Lung (tissue), 17 donors: ENCODE measurements at places on chromosomes 11 and 22. TPM values are rescaled to one million over a fixed set of nuclear protein-coding genes. Genes with fewer than 3 reads are reported as not detected.

GRCh38 chr11:111944139-111944538, 7.0 kb downstream of the DIXDC1 start:
- DNase-seq: peak; percentile 20

GRCh38 chr11:35751664-35752061, 89.1 kb downstream of the TRIM44 start:
- DNase-seq: no peak

DNA sequence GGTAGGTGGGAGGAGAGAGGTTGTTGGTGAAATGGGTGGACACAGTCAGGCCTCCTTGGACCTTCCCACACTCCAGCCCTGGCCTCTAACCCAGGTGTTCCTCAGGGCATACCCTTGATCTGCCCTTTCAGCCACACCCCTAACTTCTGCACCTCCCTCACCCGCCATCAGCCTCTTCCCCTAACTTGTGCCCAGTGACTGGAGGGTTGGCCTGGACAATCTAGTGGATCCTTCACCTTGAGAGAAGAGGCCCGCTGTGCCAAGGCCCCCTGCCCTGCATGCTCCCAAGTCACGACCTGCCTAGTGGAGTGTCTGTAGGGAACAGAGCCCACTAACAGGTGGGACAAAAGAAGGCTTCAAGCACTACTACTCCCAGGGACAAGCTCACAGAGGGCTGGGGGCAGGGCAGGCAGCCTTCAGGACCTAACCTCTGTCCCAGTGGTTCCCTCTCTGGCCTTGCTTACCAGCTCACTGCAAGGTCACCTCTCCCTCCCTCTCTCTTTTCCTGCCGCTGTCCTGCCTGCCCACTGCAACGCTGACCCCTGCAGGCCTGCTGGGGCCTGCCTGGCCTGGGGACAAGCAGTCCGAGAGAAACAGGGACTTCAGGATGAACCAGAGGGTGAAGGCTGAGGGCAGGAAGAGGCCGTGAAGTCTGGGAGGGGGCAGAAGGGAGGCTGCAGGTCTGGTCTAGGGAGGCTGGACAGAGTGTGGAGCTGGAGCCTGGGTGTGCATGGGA, 3.3 kb downstream of the SYT7 start:
- DNase-seq: no peak

DNA sequence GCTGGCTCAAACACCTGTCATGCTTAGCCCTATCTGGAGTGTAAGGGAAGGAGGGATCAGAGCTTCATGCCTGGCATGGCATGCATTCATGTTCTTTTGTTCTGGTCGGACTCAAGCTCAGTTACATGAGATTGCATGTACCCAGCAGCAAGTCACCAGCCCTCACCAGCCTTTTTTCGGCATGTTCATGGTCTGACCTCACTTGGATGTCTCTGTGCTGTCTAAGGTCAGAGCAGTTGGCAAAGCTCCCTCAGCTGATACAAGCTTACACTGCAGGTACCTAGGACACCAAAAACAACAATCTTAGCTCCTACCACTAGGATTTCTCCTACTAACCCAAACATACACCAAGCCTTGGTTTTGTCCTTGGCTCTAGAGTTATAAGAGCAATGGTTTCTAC, 152.6 kb downstream of the BARX2 start:
- no peak for DNase-seq

DNA sequence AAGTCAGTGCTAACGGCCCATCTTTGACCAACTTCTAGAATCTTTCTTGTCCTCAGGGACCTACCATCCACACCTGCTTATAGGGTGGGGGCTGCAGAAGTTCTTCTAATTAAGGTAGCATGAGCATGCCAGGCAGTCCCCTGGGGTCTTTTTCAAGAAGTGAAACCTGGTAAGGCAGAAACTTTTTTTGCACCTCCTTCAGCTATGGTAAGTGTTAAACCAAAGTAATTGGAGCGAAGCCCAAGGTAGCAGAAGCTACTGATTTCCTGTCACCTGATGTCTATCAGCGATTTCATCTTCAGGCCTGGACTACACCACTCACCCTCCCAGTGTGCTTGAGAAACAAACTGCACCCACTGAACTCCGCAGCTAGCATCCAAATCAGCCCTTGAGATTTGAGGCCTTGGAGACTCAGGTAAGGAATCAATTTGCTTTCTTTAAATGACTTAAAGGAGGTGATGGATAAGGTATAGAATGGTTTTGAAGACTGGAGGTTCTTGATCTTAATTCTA, at the start of gene MS4A1:
Gene MS4A1 (plus strand): TSS at position 317 of the 512 bp plus-strand sequence. CDS start 6,528 bp downstream, outside the sequence.
- no peak for DNase-seq

GRCh38 chr11:12377106-12377823, at the start of gene PARVA:
Gene PARVA (plus strand): TSS chr11:12377571. CDS start chr11:12377648, 77 bp downstream.
- peak; percentile 88 for DNase-seq

DNA sequence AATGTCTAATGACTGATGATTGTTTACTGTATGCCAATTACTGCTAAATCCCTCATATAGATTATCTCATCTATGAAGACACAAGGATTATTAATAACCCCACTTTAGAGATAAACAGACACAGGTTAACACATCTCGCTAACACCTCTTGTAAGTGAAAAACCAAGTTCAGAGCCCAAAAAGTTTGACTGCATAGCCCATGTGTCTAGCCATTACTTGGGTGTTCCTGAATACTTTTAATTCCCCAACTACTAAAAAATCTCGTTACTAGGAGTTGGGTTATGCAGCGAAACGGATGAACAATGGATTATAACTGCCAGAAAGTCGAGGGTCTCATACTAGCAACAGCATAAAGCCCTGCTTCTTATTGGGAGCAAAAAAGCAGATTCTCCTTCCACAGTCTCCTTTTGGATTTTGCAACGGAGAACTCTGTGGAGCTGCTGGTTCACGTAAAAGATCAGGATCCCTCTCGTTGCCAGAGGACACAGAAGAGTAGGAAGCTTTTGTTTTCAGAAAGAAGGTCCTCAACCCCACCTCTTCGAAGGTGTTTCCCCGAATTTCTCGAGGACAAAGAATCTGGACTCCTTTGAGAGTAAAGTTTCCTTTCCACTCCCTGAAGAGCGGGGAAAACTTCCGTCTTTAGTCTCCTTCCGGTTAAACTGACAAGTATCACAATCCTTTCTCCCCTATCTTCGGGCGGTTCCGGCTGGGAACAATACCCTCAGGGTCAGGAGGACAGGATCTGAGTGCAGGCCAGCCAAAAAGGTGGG, 979 bp downstream of the ZBED5 start:
- peak; percentile 56 for DNase-seq

DNA sequence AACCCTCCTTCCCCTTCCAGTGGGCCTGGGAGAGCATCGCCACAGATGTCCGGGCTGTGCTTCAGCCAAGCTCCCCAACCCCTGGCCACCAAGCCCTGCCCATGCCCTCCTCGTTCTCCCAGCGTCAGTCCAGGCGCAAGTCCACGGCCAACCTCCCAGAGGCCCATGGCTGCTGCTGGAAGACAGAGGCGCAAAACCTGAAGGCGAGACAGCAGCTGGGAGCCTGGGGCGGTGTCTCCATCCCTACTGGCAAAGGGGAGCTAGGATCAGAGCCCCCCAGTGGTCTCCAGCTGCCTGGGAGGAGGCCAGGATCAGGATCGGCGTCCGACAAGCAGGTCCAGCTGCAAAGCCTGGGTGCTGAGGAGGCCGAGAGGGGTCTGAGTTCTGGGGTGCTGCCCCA, 1.9 kb downstream of the TSGA10IP start:
- no peak for DNase-seq

- DNase-seq: no peak
Measured at GRCh38 chr11:77269484-77270123, 31.9 kb downstream of the GDPD4 start.

DNA sequence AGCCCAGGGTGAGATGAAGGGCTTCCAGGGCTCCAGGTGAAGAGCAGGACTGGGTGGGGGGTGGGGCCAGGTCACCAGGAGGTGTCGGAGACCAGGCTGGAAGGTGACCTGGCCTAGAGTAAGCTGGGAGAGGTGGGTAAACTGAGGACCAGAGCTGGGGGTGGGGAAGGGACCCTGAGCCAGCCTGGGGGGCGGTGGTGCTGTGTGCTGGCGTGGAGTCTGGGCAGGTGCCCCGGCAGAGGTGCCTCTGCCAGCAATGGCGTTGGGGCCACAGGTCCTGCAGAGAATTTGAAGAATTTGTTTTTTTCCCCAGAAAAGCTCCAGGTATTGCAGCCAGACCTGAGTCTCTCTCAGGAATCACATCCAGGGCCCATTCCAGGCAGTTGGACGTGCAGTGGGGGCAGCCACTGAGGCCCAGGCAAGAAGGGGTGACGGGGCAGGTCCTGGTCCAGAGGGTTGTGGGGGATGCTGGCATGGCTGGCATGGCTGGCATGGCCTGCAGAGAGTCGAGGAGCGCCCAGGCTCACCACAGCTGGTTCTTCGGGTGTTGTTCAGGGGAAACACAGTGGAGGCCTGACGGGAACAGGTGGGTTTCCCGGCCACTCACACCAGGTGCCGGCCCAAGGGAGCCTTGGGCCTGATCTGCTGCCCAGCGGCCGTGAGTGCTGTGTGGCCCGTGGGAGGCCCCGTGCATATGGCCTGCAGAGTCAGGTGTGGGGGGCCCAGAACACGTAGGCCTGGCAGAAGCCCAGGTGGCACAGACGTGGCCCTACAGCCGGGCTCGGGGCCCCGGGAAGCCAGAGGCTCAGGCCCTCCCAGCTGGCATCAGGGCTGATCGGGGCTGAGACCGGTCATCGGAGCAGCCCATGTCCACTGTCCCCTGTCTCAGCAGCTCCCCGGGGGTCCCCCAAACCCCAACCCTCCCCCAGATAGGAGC, 6.4 kb upstream of the MUC6 start:
- no peak for DNase-seq

DNA sequence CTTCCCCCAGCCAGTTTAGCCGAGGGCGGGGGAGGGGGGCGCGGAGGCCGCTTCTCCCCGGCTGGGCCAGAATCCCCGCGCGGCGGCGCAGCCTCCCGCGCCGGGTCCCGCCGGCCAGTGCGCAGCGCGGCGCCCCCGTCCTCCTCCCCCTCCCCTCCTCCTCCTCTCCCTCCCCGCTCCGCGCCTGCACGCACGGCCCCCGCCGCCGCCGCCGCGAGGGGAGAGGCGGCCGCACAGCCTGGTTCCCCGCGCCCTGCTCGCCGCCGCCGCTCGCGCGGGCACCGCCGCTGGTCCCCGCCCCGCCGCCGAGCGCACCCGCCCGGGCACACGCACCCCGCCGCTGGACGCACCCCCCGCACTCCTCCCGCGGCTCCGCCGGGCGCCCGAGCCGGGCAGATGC, at the start of gene FLRT1:
Gene FLRT1 (plus strand): TSS at position 356 of the 400 bp plus-strand sequence. CDS start 80,337 bp downstream, outside the sequence.
- no peak for DNase-seq

The MPPED1 gene
- not detected for total RNA-seq

The APOL3 gene
- 50.9 TPM for total RNA-seq

The CARD18 gene
- total RNA-seq: not detected

The MED19 gene
- total RNA-seq: 12.0 TPM
